ENCODE measurements at places on chromosomes 3 and 15.

GRCh38 chr3:24018784-24019570, 73.9 kb downstream of the NR1D2 start:
- DNase-seq = no peak

DNA sequence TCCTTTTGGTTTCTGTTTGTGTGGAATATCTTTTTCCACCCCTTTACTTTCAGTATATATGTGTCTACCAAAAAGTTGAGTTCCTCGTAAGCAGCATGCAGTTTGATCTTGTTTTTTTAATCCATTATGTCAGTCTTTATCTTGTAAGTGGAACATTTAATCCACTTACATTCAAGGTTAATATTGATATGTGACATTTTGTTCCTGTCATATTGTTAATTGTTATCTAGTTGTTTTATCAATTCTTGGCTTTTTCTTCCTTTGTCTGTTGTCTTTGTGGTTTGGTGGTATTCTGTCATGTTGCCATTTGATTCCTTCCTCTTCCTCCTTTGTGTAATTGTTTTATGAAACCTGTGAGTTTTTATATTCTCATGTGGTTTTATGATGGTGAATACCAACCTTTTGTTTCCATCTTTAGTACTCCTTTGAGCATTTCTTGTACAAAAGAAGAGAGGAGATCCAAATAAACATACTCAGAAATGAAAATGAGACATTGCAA, 43.4 kb upstream of the XCR1 start:
- no peak for DNase-seq

GRCh38 chr3:143478115-143478693, 358.6 kb downstream of the CHST2 start:
- DNase-seq = no peak

GRCh38 chr15:38557921-38558320, 6.7 kb downstream of the RASGRP1 start:
- no peak for DNase-seq

- DNase-seq = no peak
Measured at GRCh38 chr3:194262176-194262924, 88.8 kb downstream of the CPN2 start.

Data from stimulated activated naive CD4-positive, alpha-beta T cell treated with Interleukin-2 at 50 U/mL for 16 hours (primary cell).